ENCODE measurements at places on chromosomes 12 and 14.

GRCh38 chr14:104116288-104116755 is 22.1 kb upstream of the KIF26A start:
- DNase-seq = peak; percentile 18

- no peak for DNase-seq
These were observed 5.8 kb downstream of the KTN1 start for GRCh38 chr14:55585854-55586253.

- no peak for DNase-seq
These were observed 129.5 kb downstream of the SLC35F4 start for GRCh38 chr14:57736391-57736790.

DNA sequence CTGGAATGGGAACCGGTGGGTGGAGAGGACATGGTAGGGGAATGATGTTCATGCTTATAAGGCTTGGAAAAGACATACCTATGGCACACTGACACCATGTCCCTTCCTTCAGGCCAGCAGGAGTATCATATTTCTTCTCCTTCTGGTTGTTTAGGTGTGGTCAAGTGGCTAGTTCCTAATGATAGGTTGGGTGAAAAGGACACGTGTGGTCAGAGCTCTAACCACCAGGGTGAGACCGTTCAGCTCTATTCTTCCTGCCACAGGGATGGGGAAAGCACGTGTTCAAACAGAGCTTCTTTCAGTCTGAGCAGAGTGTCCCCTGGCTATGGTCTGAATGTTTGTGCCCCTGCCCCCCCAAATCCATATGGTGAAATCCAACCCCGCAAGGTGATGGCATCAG is 209.1 kb downstream of the PAX9 start:
- DNase-seq = no peak

GRCh38 chr14:100874411-100875091 is 29.0 kb downstream of the RTL1 start:
- no peak for DNase-seq

GRCh38 chr12:69837191-69837590 is 12.2 kb downstream of the MYRFL start:
- no peak for DNase-seq

GRCh38 chr12:77795699-77796098 is 35.0 kb upstream of the NAV3 start:
- DNase-seq = no peak

DNA sequence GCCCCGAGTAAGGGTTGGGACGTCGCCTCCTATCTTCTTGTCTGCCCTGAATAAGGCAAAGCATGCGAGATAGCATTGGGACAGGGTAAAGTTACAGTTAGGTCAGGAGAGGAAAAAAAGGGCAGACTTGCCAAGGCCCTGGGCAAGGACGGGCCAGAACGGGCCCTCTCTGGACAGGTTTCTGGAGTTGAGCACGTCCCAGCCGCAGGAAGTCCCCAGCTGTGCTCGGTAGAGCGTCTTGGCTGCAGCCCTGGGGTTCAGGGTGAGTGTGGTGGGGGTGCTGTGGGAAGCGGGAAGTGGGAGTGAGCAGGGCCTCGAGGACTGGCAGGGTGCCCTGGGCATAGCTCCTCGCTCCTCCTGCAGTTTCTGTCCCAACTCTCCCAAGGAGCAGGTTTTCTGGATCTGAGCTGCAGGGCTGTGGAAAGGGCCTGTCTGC is 5.4 kb downstream of the RPS6KL1 start:
- peak; percentile 89 for DNase-seq

DNA sequence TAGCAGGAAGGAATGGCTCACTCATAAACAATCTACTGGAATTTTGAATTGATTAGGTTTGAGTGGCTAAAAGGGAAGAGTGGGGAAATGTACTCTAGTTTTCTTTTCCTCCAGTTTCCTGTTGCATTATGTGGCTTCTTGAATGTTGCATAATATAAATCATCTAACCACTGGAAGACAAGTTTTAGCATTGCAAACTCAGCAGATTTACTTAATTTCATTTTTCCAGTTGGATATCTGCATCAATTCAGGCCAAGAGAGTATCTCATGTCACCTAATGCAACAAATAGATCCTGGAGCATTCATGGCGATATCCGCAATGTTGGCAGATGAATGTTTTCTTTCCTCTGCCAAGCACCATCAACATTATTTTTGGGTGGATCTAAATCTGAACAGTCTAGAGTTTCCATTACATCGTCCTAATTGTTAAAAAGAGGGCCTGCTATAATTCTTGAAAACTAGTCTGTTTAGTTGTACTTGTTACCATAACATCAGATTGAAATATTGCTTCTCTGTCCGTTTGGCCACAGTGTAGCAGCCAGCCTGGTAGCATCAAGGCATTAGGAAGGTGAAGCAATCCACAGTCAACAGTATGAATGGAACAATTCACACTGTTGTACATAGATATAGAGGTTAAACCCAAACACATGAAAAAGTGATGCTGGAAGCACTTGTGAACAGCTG is 544.2 kb downstream of the ETNK1 start:
- DNase-seq = no peak

- no peak for DNase-seq
These were observed 37.6 kb upstream of the BICD1 start for GRCh38 chr12:32069071-32069470.

DNA sequence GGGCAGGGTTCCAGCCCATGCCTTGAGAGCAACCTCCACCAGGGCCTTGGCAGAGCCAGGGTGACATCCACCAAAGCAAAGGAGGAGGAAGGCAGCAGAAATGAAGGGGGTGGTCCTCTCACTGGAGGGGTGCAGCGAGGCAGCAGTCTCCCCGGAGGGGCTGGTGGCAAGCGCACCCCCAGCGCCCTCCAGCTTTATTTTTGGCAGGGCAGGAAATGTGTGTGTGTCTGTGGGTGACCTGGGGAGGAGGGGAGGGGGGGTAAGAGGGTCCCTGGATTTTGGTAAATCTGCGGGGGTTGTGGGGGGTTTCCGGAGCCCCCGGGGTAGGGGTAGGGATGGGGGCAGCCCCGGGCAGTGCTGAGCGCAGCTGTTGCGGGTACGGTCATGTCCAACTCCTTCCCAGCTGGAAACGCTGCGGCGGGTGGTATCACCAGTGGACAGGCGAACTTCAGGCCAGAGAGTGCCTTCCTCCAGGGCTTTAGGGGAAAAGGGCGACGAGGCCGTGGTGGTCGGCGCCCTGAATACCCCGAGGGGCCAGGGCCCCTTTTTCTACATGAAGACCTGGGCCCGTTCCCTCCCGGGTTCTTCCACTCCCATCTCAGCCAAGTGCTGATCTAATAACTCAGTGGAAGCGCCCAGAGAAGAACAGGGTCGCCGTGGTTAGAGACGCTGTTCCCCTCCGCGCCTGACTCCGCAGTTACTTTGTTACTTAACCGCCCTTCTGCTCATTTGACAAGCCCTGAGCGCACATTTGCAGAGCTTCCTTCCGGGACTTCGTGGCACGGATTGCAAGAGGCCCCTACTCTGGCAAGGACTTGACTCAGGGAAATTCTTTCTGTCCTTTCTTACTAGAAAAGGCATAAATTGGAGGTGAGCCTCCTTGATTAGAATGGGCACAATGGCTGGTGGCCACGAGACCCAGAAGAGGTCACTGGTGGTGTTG is 55.2 kb downstream of the FOS start:
- no peak for DNase-seq

DNA sequence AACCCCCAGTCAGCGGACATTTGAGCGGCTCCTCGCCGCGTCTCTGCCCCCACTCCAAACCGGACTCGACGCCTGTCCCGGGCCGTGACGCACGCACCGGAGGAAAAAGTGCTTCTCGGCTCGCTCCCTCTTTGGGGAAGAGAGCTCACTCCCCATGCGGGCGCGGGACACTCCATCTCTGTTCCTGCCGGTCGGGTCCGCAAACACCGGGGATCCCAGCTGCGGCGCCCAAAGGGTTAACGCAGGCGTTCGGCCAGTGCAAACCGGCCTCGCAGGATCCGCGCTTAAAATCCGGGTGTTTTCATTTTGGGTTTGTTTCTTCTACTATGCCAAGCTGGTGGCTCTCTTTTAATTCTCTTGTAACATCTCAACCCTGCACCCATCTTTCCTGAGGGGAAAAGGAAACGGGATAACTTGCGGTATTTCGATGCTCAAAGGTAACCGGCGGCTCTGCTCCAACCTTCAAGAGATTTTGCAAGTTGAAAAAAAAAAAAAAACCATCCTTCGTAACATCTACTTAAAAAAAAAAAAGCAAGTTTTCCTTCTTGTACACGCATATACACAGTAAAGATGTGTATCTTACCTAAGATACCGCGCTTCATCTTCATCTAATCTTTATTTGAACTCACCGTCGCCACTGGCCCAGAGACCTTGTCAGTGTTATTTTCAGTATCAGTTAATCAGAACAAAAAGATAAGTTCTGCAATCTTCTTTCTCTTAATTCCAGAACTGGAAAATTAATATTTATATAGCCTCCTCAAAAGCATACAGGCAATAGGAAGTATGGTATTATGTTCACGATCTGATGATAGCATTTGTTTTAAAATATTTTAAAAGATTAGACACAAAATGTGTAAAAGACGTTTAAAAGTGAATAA is 1.6 kb upstream of the ATP2B1 start:
- peak; percentile 85 for DNase-seq

GRCh38 chr12:28800129-28800528 is 348.9 kb upstream of the FAR2 start:
- DNase-seq = no peak

DNA sequence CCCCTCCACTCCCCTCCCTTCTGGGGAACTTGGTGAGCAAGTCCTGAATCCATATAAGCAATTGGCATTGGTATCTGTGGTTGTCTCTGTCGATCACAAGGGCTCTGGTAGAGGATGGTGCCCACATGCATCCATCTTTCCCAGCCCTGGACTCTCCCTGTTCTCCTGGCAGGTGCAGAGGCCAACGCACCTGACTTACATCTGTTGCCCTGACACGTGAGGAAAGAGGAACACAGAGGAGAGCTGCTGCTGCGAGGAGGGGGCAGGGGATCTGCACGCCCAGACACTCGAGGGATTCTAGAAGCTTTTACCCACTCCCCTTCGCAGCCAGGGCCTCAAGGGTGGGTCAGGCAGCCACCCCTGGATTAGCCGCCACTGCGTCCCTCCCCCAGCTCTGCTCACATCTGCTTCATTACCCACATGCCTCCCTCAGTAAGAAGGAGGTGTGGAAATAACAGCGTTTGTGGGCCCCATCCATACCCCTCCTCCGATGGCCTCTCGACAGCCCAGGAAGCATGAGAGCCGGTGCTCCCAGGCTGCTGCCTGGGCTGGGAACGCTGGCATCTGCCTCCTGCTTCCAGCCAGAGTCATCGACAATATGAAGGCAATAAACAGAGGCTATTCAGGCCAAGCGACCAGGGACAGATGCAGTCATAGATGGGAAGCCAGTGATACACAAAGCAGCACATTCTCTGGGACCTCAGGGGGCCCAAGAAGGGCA is 56.5 kb downstream of the KDM2B start:
- no peak for DNase-seq

- DNase-seq = peak; percentile 67
These were observed 7.0 kb downstream of the CCND2 start for GRCh38 chr12:4280351-4281163.

DNA sequence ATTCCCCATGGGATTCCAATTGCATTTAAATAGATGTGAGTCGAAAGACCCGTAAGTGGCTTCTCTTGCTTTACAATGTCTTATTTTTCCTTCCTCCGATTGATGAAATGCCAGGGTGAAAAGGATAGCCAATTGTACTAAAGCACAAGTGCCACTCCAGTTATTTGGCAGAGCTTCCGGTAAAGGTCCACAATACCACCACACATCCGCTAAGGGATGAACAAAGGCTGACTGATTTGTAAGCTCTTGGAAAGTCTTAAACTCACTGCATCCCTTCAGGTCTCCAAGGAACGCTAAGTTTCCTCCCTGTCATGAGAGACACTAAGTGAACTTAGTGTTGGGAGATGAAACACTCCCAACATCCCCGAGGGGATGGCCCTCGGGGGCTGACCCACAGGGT is 21.2 kb upstream of the RNASE1 start:
- no peak for DNase-seq

- DNase-seq = no peak
These were observed 2.0 kb downstream of the PKP2 start for GRCh38 chr12:32894566-32894965.

DNA sequence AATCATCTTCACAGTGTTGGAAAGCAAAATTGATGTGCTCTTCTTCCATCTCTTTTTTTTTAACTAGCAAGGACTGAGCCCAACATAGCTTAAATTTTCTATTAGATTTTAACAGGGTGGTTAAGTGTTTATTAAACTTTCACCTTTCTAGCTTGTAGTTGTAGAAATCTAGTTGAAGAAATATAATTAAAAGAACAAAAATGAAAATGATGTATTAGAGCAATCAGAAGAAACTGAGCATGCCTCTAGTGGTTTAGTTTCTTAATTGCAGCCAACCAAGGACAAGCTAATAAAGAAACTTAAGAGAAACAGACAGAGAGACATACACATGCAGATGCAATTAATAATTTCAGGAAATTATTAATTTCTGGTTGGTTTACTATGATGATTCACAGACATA is 673.0 kb upstream of the LMO3 start:
- DNase-seq = no peak

DNA sequence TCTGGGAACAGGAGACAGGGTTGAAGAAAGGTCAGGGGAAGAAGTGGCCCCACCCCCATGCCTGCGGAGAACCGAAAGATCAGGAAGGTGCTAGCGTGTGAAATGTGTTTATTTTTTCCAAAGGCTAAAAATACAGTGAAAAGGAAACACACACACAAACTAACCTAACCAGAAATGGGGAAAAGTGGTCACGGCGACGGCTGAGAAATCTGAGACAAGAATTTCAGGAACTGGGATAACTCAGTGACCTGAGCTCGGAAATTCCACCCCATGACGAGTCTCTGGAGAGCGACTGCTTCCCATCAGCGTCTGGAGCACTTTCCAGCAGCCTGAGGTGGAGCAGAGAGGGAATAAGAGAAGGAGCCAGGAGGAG is 16.6 kb upstream of the RND1 start:
- DNase-seq = no peak

- no peak for DNase-seq
These were observed 2.7 kb upstream of the RABGGTA start for GRCh38 chr14:24274101-24274543.

DNA sequence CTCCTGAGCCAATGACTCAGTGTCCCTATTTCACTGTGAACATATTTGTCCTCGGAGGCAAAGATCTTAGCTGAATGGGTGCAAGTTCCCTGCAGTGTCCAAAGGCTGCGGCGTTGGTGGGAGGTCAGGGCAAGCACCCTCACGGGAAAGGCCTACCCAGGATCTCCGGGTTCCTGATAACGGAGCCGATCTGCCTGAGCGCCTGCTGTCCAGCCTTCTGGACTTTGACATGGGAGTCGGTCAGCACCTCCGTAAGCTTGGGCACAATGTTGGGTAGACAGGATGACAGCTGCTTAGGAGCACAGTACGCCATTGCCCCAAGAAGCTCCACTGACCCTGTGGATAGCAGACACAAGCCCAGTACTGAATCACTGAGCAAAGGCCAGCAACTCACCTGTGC is 31.5 kb upstream of the RAB35 start:
- DNase-seq = no peak
